ENCODE measurements at places on chromosomes 4 and X. TPM values are rescaled to one million over a fixed set of nuclear protein-coding genes. Genes with fewer than 3 reads are reported as not detected.

GRCh38 chr4:104330125-104330905 lies 164.4 kb downstream of the CXXC4 start:
- H3K4me3 ChIP-seq, result no peak overlapping the region
- H3K27me3 ChIP-seq, result no peaks in the 10 kb centered on the region
- H3K4me1 ChIP-seq, result no peaks in the 10 kb centered on the region
- no peak overlapping the region for H3K27ac ChIP-seq
- no peaks in the 10 kb centered on the region for H3K36me3 ChIP-seq
- no peak for DNase-seq

GRCh38 chr4:93348896-93349295 lies 479.7 kb upstream of the ATOH1 start:
- no peaks in the 10 kb centered on the region for H3K27me3 ChIP-seq
- H3K4me3 ChIP-seq, result no peak overlapping the region
- no peak overlapping the region for H3K27ac ChIP-seq
- no peaks in the 10 kb centered on the region for H3K36me3 ChIP-seq

CD99L2 gene
- total RNA-seq, result 21.1 TPM

GRCh38 chr4:158209825-158210807 lies at the start of gene TMEM144:
TSS of gene TMEM144 (plus strand) at chr4:158210486. CDS start at chr4:158212668, 2,182 bp downstream.
- no peaks in the 10 kb centered on the region for H3K36me3 ChIP-seq
- no peaks in the 10 kb centered on the region for H3K27me3 ChIP-seq
- no peak within 1 kb of the TSS for H3K27ac ChIP-seq
- DNase-seq, result peak; percentile 83

GRCh38 chr4:45897946-45898585 lies 225.8 kb downstream of the GABRG1 start:
- no peak overlapping the region for H3K4me3 ChIP-seq
- H3K4me1 ChIP-seq, result no peaks in the 10 kb centered on the region
- H3K27me3 ChIP-seq, result no peaks in the 10 kb centered on the region
- H3K36me3 ChIP-seq, result no peaks in the 10 kb centered on the region

All from SJSA1 (cell line).